ENCODE measurements at places on chromosomes 13 and 19.
A peak's percentile ranks its signal among the peaks of the same experiment; 100 is the strongest.

DNA sequence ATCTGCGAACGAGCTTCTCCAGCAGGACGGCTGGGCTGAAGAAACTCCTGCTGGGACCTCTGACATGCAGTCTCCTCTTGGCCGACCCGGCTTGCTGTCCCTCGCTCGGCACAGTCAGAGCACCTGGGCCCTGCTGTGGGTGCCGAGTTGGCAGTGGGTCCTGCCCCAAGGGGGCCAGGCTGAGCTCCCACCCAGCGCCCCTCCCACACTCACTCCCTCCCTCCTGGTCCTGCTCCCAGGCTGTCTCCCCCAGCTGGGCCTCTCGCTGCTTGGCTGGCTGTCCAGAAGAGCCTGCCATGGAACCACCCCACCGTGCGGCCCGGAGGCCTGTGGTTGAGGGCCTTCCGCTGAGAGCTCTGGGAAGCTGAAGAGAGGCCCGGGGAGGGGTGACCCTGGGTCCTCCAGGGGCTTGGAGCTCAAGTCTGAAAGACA lies 6.0 kb downstream of the AKT2 start:
- DNase-seq = no peak

DNA sequence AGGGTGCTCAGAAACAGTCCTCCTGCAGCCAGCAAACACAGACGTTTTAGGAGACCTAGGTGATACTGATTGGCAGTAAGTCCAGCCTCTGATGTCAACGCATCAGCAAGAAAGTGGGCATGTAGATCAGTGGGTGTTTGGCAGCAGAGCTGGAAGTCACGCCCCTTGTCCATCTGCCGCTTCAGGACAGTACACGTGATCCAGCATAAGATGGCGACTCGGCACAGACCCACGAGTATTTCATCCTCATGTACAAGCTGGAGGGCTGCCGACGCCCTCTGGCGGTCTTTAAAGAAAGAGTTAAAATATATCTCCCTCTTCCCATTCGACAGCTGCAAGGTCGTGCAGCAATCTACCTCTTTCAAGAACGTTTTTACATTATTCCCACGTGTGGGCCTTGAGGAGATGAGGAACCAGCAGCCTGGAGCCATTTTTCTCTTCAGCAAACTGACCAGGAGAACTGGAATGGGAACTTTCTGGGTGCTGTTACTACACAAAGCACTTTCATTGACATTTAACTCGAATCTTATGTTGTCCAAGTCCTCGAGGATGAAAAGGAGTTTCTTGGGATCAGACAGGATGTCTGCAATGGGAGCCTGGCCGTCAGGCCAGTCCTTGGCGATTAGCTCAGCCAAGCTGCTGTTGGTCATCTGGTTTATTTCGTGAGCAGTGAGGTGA lies 22.3 kb downstream of the NLRP11 start:
- DNase-seq = peak; percentile 43

- DNase-seq = no peak
Measured at GRCh38 chr13:42009057-42009456, 39.4 kb upstream of the DGKH start.

DNA sequence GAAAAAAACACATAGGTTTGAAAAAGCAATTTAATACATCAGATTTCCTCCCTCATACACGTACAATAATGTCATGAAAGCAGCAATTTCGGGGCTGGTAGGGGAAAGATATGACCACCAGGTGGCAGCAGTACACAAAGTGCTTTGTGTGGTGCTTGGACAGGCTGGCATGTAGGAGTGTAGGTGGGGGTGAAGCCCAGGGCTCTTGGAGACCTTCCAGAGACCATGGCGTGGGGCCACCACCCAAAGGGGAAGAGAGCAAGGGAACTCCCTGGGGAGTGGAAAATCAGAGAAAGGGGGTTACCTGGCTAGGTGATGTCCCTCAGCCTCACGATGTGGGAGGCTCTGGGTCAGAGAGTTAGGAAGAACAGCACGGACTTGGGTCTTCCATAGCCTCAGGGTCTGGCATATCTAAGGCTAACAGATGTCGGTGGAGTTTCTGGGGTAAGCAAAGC lies 11.8 kb upstream of the CCNA1 start:
- peak; percentile 84 for DNase-seq

DNA sequence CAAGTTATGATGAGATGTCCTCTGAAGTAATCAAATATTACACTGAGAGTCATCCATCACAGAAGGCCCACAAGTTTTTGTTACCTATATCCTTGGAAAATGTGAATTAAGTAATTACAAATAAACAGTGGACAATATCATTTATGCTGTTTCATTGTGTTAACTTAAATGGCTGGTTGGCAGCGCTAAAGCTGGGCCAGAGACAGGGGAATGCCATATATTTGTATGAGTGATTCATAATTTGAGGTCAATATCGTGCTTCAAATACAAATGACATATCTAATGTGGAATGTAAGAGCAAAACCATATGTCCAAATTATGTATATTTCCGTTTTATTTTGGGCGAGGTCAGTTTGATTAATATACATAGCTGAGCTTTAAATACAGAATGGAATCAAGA lies 1556.2 kb downstream of the SLITRK5 start:
- DNase-seq = no peak

DNA sequence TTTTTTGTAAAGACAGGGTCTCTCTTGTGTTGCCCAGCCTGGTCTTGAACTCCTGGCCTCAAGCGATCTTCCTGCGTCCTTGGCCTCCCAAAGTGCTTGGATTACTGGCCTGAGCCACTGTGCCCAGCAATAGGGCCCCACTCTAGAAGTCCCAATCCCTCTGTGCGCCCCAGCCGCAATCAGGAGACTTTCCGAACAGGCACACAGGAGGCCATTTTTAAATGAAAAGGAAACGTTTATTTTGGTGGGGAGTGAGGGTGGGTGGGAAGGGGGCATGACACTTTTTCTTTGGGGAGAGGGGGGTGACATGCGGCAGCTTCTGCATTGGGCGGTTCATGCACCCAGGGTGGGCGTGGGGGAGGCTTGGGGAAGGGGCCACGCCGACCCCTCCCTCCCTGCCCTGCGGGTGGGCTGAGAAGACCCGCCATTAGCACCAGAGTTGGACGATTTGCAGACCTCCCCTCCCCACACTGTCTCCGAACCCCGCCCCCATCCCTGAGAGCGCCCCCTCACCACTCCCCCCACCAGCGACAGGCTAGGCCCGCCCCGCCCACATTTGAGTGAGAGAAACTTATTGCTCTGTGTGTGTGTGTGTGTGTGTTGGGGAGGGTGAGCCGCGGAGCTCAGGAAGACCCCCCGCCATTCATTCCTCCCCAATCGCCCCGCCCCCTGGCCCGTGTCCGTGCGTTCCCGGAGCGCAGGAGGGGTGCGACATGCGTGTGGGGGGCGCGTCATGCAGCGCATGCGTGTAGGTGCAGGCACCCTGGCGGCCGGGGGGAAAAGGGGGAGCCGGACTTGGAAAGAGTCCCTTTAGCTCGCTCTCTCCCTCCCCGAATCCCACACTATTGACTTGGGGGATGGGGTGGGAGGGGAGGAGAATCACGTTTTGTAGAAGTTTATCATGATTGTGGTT lies 17.2 kb downstream of the KCNC3 start:
- no peak for DNase-seq
